Lower lobe of right lung (tissue), 2 donors: ENCODE measurements at places on chromosomes 4 and X.

DNA sequence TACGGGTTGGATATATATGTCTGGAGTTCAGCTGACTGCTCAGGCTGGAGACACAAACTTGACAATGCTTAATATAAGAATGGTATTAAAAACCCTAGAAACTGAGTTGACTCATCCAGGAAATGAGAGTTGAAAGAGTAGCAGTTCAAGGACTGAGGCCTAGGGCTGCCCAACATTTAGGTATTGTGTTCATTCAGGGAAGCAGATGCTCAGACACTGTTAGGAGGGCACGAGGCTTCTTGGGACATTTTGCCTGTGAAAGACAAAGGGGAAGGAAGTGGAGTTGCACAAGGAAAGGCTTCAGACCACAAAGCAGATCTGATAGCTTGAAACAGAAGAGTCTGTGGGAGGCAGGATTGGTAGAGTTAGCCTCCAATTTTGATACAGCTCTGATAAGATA, 52.0 kb upstream of the HS3ST1 start:
- peak; percentile 52 for DNase-seq

DNA sequence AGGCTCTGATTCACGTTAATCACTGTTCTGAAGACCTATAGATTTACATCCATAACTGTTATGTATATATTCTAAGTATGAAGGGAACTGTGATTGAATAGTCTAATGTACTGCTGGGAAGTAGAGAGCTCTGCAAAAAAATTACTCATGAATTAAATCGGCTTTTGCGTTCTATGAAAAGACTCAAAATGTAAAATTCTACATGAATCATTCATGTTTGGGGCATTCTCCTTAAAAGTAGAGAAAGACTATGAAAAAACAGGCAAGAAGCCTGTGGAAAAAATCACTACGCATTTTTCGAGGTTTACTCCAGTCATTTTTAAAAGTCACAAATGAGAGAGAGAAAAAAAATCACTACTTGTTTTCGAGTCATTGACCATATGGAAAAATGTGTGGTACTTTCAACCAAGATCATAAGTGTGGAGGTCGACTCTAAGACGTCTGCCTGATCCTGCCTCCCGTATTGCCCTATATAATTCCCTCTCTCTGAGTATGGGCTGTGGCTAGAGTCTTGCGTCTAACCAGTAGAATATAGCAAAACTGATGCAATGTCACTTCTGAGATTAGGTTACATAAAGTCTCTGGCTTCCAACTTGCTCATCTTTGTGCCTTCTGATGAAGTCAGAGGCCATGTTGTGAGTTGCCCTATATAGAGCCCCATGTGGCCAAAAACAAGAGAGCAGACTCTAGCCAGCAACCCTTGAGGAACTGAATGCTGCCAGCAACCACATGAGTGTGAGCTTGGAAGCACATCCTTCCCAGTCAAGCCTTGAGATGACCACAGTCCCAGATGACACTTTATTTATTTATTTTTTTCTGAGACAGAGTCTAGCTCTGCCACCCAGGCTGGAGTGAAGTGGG, 32.1 kb upstream of the VEGFD start:
- DNase-seq = no peak

- no peak for DNase-seq
These were observed 37.0 kb downstream of the GUCY1A1 start for GRCh38 chr4:155703486-155704247.

DNA sequence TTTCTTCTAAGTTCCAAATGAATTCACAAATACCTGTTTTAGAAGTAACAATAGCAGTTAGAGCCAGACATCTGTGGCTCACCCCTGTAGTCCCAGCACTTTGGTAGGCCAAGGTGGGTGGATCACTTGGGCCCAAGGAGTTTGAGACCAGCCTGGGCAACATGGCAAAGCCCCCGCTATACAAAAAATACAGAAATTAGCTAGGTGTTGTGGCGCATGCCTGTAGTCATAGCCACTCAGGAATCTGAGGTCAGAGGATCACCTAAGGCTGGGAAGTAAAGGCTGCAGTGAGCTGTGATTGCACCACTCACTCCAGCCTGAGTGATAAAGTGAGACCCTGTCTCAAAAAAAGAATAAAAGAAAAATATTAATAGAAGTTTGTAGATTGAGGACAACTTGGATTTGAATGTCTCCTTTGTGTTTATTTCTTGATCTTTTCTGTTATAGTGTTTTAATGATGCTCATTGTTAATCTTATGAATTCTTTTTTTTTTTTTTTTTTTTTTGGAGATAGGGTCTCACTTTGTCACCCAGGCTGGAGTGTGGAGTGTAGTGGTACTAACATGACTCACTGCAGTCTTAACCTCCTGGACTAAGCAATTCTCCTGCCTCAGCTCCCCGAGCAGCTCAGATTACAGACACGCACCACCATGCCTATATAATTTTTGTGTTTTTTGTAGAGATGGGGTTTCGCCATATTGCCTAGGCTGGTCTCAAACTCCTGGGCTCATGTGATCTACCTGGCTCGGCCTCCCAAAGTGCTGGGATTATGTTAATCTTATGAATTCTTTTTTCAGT, 30.7 kb upstream of the RAPGEF2 start:
- DNase-seq = no peak

GRCh38 chr4:62096881-62097280, 896.8 kb downstream of the ADGRL3 start:
- no peak for DNase-seq

GRCh38 chr4:113756005-113756410, 5.5 kb downstream of the CAMK2D start:
- DNase-seq = no peak

GRCh38 chrX:9340598-9341290, 124.1 kb upstream of the TBL1X start:
- no peak for DNase-seq

DNA sequence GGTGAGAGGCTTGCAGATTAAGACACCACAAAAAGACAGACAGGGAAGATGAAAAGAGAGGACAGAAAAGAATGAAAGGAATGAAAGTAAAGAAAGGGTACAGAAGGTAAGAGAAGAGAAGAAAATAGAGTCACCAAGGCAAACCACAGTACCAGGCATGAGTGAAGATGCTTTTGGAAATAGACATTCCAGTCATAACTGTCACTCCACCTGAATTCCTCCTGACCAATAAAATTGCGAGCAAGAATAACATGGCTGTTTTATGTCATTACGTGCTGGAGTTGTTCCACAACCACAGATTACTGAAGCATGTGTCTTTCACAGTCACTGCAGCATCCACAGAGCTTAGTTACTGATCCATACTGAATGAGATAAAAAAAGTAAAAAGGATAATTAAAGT, 864.9 kb upstream of the SLIT2 start:
- no peak for DNase-seq

DNA sequence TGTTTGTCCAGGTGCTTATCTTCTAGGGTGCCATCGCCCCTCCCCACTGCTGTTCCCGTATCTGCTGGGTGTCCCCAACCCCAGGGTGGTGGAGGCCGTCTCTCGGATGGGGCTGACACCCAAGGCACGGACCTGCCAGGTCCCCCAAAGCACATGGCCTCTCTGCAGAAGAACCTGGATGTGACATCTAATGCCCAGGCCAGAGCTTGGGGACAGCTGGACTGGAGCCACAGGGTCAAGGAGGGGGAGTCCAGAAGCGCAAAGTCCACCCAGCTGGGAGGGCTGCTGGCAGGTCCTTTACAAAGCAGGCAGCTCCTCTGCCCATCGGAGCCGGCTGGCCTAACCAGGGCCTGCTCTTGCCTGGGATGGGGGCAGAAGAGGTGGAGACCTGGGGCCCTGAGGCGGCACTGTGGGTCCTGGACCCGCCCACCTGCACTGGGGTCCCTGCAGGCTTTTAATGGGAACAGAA, 751 bp upstream of the DOK7 start:
- DNase-seq = no peak

DNA sequence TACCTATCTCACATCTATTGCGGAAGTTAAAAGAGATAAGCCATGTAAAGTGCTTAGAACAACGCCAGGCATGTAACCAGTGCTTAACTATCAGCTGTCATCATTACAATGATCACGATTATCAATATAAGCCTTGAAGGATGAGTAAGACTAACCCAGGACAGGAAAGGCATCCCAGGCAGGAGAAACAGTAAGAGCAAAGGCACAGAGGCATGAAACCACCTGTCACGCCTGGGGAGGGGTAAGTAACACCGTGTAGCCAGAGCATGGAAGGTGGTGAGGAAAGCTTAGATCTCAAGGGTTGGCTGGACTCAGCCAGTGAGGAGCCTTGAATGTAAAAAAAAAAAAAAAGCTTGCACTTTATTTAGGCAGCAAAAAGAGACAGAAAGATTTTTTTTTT, 71.7 kb upstream of the NOCT start:
- no peak for DNase-seq

DNA sequence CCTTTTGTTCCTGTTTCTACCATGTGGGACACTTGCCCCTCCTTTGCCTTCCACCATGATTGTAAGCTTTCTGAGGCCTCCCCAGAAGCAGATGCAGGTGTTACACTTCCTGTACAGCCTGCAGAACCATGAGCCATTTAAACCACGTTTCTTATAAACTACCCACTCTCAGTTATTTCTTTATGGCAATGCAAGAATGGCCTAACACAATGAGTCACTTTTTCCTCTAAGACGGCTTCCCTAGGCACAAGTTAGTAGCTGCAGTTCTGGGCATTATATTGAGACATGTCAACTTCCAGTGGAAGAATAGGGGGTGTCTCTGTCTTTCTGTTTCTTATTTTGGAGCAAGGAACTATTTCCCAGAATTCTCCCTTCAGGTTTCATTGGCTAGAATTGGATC, 32.9 kb upstream of the DIPK2B start:
- no peak for DNase-seq

- DNase-seq = no peak
These were observed 30.6 kb upstream of the GC start for GRCh38 chr4:71814433-71814832.

DNA sequence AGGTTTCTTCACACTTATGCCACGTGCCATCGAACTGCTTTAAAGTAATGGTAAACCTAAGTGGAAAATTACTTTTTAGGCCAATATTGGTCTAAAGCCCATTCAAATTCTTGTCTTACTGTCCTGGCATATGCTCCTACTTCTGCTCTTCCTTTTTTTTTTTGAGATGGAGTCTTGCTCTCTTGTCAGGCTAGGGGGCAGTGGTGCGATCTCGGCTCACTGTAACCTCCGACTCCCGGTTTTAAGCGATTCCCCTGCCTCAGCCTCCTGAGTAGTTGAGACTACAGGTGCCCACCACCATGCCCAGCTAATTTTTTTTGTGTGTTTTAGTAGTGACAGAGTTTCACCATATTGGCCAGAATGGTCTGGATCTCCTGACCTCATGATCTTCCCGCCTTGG, 129.0 kb upstream of the TECRL start:
- no peak for DNase-seq

GRCh38 chrX:124440695-124441094, 94.3 kb downstream of the SH2D1A start:
- DNase-seq = no peak

GRCh38 chr4:146959692-146960091, 14.0 kb upstream of the TTC29 start:
- no peak for DNase-seq

- no peak for DNase-seq
These were observed 26.0 kb downstream of the ATP8A1 start for GRCh38 chr4:42630908-42631307.

GRCh38 chr4:6908432-6909112, 1.1 kb upstream of the TBC1D14 start:
- no peak for DNase-seq
